ENCODE measurements at places on chromosomes 2 and 18.

GRCh38 chr2:173049831-173050230 lies 25.8 kb upstream of the MAP3K20 start:
- DNase-seq = no peak

- DNase-seq = no peak
Measured at GRCh38 chr18:74514860-74515495, 18.8 kb downstream of the CNDP2 start.

DNA sequence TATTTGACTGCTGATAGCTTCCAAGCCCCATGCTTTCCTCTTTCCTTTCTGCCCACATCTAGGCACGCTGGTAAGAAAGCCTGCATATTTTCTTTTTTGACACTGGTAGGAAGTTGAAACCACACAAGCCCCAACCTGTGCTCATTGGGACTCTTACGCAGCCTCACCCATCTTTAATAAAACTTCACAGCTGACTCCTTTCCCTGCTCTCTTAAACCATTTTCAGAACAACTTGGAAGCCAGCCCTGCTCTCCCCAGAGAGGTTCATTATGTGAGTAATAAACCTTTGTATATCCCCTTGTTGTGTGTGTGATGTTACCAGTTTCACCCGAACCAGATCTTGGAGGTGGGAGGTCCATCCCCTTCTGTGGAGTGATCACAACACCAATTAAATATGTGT lies 268.4 kb downstream of the GPD2 start:
- DNase-seq = no peak

- DNase-seq = no peak
Measured at GRCh38 chr2:202768273-202768672, 103.3 kb downstream of the ICA1L start.

DNA sequence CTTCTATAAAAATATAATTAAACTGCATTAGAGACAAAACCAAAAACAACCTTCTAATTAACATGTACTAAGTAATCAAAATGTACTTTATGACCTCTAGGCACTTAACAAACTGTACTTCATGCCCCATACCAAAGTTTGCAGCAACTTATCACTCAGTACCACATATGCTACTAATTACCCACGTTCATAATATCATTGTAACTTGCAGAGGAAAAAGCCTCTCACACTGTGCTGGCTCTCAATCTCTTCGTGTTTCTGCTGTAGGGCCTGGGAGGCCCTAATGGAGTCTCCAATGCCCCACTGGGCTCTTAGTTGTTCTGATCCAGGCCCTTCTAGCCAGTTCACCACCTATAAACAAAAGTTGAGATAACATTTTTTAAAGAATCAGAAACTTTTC lies 82.1 kb upstream of the CCDC141 start:
- no peak for DNase-seq

DNA sequence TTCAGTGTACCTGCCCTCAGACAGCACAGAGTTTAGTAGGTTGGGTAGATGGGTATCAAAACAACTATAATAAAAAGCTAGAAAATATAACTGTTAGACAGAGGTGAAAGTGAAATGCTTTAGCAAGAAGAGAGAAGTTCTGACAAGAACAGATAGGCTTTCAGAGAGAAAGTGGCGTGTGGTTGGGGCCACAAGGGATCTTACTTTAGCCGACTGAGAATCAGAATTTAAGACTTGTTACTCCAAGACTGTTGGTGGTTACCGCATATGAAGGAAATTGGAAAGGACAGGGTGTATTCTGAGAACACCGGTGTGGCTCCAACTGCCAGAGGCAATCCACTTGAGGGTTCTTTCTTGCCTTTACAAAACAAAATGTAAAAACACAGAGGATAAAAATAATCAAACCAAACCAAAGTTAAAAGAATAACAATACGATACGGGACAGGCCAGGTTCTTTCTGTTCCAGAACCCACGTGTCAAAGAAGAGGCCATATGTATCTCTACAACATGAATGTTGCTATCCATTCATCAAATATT lies 44.4 kb upstream of the AGPS start:
- no peak for DNase-seq

- DNase-seq = no peak
Measured at GRCh38 chr18:34704823-34705222, 5.3 kb upstream of the DTNA start.

GRCh38 chr2:168639441-168639898 lies 163.0 kb upstream of the NOSTRIN start:
- no peak for DNase-seq

DNA sequence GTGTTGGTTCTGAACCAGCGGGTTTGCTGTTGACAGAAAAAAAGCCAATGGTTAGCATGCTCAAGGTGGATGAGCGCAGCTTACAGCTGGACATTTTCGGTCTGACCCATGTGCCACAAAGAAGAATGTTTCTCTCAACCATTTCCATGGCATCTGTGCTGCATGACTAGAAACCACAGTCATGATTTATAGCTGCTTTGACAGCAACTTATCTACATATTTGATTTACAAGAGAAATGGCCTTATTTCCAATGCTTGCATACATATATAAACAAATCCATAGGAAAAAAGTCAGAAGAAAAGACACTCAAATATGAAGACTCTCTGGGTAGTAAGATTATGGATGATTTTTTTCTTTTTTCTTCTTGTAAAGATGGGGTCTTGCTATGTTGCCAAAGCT lies 98.2 kb downstream of the DYNC1I2 start:
- no peak for DNase-seq

GRCh38 chr2:198127627-198128026 lies 323.2 kb downstream of the PLCL1 start:
- no peak for DNase-seq

GRCh38 chr2:3476321-3476984 lies 42.9 kb downstream of the ADI1 start:
- DNase-seq = no peak

- DNase-seq = no peak
Measured at GRCh38 chr2:234812851-234813250, 139.0 kb upstream of the SH3BP4 start.

- no peak for DNase-seq
Measured at GRCh38 chr18:36471393-36471792, 173.9 kb downstream of the FHOD3 start.

- no peak for DNase-seq
Measured at GRCh38 chr2:70691497-70692140, 76.4 kb downstream of the ADD2 start.

DNA sequence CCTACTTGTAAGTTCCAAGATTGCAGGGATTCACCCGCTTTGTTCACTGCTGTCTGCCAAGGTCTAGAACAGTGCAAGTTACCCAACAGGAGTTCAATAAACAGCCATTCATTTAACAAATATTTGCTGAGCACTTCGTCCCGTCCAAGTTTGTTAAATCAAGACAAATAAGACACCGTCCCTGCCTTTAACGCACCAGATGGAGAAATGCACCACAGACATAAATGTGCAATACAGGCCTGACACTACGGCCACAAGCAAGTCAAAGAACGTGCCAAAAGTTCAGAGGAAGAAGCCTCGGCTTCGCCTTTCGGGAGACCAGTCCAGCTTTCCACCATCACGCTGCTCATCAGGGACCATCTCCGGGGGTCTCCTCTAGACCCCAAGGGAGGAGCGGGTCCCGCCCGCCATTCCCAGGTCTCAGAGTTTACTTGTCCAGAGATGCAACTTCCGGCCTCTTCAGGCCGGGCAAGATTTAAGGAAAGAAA lies 429 bp downstream of the C2orf76 start:
- no peak for DNase-seq

GRCh38 chr2:190835303-190835930 lies 45.2 kb upstream of the GLS start:
- no peak for DNase-seq

- no peak for DNase-seq
Measured at GRCh38 chr2:2621855-2622254, 290.8 kb upstream of the MYT1L start.

- DNase-seq = no peak
Measured at GRCh38 chr18:32907648-32908423, 135.0 kb upstream of the KLHL14 start.

GRCh38 chr2:119772128-119772527 lies 12.4 kb downstream of the PTPN4 start:
- DNase-seq = no peak

DNA sequence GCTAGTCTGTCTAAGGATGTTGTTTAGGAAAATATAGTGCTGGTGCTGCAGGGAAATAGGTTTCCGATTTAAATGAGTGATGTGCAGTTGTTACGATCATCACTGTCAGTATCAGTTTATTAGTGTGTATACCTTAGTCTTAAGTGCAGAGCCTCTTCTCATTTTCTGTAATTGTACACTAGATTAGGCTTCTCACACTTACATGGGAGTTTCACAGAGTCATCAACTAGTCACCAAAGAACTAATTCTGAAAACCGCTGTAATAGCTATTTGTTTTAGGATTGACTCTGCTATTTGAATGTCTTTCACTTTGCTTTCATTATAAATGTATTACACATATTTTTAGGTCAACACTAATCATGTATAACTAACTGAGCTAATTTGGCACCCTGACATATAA lies 99.8 kb upstream of the ZEB2 start:
- no peak for DNase-seq

- DNase-seq = no peak
Measured at GRCh38 chr2:42156721-42157120, 12.4 kb upstream of the EML4 start.

- no peak for DNase-seq
Measured at GRCh38 chr18:6449213-6449612, 34.5 kb upstream of the L3MBTL4 start.

DNA sequence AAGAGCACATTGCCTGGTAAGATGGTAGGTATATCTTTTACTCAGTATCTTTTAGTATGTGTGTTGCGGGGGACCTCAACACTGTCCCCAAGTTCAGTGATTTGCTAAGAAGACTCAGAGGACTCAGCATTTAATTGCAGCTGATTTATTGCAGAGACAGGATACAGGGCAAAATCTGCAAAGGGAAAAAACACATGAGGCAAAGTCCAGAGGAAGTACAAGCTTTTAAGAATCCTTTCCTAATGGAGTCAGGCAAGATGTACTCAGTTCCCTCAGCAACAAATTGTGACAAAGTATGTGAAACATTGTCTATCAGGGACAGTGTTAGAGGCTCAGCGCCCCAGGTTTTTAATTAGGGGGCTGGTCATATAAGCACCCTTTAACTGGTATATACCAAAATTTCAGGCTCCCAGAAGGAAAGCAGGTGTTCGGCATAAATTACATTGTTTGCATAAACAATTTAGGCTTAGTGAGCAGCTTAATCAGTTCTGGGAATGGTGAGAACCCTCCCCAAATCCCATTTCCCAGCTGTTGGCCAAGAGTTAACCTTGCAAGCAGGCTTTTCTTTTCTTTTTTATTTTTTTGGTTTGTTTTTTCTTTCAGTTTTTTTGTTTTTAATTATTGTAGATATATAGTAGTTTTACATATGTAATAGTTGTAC lies 41.7 kb downstream of the RAB3GAP1 start:
- DNase-seq = no peak

DNA sequence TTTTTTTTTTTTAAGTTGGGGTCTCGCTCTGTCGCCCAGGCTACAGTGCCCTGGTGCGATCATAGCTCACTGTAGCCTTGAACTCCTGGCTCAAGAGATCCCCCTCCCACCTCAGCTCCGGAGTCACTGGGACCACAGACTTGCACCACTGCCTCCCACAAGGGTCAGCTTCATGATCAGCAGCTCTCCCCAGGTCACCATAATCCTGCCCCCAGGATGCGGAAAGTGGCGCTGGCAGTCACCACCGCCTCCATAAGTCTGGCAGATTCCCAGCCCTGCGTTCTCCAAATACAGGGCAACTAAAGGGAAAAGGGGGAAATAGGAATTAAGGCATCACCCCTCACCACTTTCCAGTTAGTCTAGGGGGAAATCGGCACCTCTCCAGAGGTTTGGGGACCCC lies 5.2 kb upstream of the ARID5A start:
- no peak for DNase-seq

- no peak for DNase-seq
Measured at GRCh38 chr2:160168878-160169277, 31.2 kb downstream of the ITGB6 start.

- DNase-seq = no peak
Measured at GRCh38 chr2:126645211-126645618, 10.7 kb upstream of the GYPC start.

- DNase-seq = no peak
Measured at GRCh38 chr18:33841221-33841967, 263.4 kb downstream of the ASXL3 start.

DNA sequence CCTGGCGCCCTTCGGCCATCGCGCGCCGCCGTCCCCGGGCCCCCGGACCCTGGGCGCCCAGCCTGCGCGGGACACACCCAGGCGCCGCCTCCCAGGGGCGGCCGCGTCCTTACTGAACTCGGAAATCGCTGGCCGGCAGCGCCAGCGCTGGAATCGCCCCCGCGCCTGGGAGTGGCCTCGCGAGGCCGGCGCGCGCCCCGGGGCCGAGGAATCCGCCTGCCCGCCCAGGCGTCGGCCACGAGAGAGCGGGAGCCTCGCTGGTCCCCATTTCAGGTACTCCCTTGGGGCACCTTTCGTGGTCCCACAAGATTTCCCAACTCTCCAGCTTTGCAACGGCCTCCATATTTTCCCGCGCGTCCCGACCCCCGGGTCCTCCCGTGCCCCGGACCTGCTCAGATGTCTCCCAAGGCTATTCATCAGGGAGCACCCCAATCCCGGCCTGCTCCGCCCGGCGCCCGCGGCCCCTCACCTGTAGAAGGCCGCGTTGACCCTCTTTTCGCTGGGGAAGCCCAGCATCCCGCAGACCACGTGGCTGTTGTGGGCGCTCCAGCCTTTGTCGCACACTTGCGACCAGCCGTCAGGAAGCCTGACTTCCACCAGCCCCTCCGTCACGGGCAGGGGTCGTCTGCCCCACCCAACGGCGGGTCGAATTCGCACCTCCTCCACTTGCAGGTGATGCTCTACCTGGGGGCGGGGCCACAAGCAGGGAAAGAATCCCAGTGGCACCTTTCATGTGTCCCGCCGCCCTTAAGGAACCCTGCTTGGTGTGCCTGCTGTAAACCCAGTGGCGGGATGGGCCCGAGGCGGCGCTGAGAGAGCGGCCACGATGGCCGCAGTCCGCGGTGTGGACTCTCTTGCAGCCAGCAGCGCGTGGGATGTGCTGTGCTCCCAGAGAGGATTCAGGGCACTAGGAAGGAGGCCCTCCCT lies 4.6 kb downstream of the LOXL3 start:
- DNase-seq = no peak
